ENCODE measurements at places on chromosomes 7 and 10.
A peak's percentile ranks its signal among the peaks of the same experiment; 100 is the strongest.

DNA sequence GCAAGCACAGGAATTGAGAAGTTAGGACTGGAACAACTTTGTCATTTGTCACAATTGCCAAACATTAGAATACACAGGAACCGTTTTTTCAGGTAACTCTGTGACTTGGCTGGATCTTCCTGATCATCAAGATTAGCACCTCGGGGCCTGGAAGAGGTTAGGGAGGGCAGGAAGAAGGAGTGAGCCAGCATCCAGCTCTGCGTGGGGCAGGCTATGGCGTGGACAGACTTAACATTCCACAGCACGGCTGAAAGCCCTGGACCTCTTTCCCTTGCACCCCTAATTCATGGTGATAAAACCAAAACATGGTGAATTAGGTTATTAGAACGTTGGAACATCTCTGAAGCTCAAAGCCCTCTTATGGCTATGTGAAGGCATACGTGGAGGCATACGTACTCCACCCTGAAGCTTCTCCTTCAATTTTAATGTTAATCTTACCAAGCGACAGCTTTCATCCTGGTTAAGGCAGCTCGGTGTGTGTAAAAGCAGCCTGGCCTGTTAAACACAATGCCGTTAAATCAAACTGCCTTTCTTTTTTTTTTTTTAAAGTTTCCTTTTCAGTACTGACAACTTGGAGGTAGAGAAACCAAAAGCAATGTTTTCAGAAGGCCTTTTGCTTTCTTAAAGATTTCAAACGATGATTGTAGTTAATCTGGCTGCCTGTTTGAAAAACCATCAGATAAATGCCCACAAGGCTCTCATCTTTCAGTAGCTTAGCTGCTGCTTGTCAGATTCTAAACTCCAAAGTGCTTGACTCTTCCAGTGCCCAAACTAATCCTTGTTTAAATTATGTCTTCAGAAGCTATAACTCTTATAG is 4.5 kb downstream of the GRK5 start:
- DNase-seq, result no peak

DNA sequence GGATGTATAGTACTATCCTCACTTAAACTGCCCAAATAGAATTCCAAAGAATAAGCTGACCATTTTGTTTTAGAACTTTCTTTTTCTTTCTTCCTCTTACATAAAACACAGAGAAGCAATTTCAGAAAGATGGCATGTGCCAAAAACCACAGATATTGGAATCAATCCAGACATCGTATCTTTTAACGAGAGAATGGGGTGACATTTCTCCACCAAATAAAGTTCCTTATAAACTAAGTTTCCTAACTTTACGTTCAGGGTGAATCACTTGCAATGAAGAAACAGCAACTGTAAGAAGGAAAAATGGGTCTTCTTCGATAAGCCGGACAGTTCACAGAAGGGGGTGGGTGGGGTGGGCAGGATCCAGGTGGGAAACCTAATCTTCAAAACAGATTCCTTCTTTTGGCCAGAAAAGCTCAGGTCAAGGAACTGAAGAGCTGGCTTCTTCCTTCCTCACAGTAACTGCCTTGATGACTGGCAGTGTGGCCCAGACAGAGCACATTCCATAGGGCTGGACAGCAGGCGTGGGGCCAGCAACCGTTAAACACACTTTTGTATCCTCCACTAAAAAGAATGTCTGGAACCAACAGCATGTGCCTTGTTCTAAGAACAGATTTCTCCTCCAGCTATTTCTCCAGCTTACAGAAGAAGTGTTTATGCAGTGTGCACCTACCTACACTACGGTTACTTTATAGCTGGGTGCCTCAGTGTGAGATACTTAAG is 31.5 kb downstream of the CREB3L2 start:
- no peak for DNase-seq

DNA sequence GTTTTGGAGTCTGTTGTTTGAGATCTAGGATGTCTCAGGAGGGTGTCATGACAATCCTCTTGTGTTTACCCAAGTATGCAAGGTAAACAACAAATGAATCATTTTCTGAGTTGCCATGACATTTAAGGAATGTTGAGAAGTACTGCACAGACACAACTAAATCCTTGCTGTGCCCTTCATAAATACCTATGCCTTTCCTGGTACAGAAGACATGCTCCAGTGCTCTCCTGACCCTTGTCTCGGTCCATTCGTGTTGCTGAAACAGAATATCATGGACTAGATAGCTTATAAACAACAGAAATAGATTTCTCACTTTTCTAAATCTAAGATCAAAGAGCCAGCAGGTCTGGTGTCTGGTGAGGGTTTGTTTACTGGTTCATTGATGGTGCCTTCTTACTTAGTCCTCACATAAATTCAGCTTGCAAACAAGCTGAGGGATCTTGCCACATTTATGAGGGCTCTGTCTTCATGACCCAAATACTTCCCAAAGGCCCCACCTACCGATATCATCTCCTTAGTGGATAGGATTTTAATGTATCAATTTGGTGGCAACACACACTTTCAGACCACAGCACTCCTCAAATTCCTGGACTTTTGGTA is 341.8 kb upstream of the SEMA3A start:
- no peak for DNase-seq

GRCh38 chr10:21314111-21314626 is 211.3 kb downstream of the SKIDA1 start:
- no peak for DNase-seq

GRCh38 chr10:102643336-102644065 is 778 bp upstream of the TRIM8 start:
- DNase-seq, result peak; percentile 27

DNA sequence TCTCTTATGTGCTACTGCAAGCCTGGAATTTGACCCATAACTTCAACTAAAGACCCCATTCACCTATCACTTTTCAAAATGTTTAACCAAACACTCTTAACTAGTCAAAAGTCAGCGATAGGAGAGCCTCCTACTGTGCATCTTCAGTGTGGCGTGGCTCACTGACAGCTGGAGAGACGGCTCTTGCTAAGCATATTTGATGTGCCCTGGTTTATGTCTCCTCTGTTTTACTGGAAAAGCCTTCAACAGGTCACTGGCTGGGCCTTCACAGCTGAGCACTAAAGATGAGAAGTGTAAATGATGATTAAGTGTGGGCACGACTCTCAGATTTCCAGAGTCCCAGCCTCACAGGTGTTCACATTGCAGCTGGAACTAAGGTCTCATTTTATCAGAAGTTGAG is 472.1 kb downstream of the SEMA3D start:
- no peak for DNase-seq

- no peak for DNase-seq
Observed at GRCh38 chr7:51778121-51778520, 461.5 kb upstream of the COBL start.

DNA sequence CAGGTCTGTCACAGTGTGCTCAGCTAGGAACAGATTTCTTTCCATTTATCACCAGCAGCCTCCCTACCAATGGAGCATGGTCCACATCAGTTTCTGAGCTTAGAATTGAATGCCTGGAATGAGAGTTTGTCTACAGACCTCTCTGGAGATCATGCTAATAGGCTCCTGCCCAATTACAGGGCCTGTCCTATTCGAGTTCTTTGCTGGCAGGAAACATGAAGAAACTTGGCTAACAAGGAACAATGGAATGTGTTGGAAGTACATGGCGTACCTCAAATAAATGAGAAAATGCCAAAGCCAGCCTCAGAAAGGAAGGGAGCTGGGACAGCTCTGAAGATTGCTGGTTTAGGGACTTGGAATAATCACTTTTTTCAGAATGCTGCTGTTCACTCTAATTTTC is 186.0 kb upstream of the AKR1E2 start:
- no peak for DNase-seq

GRCh38 chr7:17535776-17536175 is 237.3 kb downstream of the AHR start:
- DNase-seq, result no peak

GRCh38 chr7:124945680-124946079 is 16.1 kb upstream of the POT1 start:
- DNase-seq, result no peak

GRCh38 chr10:4868357-4868657 is 42.3 kb downstream of the AKR1E2 start:
- no peak for DNase-seq

DNA sequence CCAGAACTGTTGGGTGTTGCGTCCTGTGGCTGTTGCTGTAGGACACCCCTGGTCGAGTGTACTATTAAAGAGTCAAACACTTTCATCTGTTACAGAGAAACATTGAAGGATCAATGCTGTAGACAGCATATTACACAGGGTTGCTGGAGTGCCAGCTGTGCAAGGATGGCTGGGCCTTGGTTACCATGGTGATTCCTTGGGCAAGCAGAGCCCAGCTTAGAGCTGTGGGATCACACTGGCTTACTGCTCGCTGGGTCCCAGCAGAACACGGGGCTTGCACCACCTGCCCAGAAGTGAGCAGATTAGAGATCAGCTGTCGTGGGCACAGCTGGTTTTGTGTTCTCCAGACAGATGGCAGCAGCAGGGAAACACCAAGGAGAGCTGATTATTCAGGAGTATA is 76.0 kb downstream of the GPR141 start:
- peak; percentile 97 for DNase-seq

GRCh38 chr10:87546210-87546609 is 41.5 kb downstream of the MINPP1 start:
- no peak for DNase-seq

Measured in NCI-H2171 (cell line).